Activated CD4-positive, alpha-beta T cell treated with anti-CD3 and anti-CD28 coated beads, Interleukin-2, Interleukin-6, amounts not matched to agents 100 ng/mL and 50 ng/mL, durations not matched to agents 16 hours and 8 hours (primary cell): ENCODE measurements at places on chromosomes 5 and 9.

- DNase-seq: no peak
Measured at GRCh38 chr5:111143910-111144309, 51.8 kb downstream of the WDR36 start.

- DNase-seq: no peak
Measured at GRCh38 chr9:116230051-116230632, 76.6 kb downstream of the PAPPA start.

GRCh38 chr5:143514616-143515335 is 111.3 kb upstream of the NR3C1 start:
- DNase-seq: no peak

DNA sequence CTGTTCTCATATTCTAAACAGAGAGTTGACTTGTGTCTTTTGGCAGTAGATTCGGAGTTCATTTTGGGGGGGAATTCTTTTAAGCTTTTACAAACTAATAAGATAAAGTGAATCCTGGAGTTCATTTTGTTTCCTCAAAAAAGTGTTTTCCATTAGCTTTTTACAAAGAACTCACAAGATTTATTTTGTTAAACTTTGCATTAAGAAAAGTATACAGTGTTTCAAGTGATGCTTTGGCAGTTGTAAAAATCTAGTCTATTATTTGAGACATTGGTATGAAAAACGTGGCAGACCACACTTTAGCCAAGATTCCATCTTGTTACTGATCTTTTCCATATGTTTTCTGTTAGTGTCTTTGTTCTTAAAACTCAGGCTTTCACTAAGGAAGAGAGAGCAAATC is 1.2 kb upstream of the OMD start:
- DNase-seq: no peak

GRCh38 chr9:124812441-124812876 is 35.5 kb downstream of the OLFML2A start:
- no peak for DNase-seq

GRCh38 chr5:88687373-88687911 is 195.5 kb downstream of the MEF2C start:
- no peak for DNase-seq

GRCh38 chr5:68709239-68709638 is 384.6 kb upstream of the SLC30A5 start:
- DNase-seq: no peak

- no peak for DNase-seq
Measured at GRCh38 chr5:180850434-180851078, 10.5 kb downstream of the ZFP62 start.

DNA sequence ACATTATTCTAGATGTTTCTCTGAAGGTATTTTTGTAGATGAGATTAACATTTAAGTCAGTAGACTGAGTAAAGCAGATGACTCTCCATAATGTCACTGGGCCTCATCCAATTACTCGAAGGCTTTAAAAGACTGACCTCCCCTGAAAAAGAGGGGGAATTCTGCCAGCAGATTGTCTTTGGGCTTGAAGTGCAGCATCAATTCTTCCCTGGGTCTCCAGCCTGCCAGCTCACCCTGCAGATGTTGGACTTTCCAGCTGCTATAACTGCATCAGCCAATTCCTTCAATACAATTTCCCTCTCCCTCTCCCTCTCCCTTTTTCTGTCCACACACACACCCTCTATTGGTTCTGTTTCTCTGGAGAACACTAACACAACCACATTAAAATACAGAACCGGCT is 472.8 kb downstream of the SPOCK1 start:
- no peak for DNase-seq

DNA sequence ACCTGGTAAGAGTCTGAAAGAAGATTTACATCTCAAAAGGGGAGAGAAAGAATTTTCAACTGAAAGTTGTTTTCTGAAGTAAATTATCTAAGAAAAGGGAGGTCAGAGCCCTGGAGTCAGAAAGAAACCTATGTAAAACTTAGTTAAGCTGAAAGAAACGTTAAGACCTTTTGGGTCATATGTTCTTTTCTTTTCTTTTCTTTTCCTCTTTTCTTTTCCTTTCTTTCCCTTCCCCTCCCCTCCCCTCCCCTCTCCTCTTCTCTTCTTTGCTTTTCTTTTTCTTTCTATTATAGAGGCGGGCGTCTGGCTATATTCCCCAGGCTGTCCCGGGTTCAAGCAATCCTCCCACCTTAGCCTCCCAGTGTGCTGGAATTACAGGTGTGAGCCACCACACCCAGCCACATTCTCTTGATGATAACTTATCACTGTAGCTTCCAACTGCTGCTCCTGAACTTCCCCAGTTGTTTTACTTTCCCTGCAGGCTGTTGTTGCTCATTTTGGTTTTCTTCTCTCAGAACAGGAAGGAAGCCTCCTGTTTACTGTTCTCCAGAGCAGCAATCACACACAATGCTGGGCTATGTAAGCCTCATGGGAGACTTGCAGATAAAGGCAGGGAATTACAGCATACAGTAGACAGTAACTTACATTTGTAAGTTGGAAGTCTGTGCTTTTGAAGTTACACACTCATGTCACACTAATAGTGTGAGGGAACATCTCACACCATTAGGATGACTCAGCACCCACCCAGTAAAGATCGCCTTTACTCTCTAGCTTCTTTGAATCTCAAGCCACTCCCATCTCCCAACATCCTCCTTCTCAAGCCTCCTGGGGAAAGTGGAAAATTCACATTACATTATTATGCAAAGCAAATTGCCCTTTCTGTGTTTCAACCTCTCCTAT is 2216.6 kb upstream of the WWC1 start:
- no peak for DNase-seq

DNA sequence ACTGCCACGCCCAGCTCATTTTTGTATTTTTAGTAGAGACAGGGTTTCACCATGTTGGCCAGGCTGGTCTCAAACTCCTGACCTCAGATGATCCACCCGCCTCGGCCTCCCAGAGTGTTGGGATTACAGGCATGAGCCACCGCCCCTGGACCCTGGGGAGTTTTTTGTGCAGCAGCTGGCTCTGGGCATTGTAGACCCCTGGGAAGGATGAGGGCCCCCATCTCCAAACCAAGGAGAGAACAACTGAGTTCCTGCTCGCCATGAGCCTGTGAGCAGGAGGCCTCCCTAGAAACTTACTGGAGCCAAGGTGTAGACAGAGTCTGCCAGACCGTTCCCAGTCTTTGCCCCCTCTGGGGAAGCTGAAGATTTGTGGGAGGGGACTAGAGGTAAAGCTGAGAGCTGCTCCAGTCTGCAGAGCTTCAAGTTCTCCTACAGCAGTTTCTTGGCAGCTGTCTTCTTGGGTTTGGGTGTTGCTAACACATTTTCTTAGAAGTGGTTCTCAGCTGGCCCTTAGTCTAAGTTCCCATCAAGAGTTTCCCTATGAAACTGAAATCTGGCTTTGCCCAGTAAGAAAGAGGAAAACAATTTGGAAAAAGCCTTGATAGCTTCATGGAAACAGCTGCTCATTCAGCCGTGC is 12.4 kb downstream of the NUDT2 start:
- DNase-seq: no peak

DNA sequence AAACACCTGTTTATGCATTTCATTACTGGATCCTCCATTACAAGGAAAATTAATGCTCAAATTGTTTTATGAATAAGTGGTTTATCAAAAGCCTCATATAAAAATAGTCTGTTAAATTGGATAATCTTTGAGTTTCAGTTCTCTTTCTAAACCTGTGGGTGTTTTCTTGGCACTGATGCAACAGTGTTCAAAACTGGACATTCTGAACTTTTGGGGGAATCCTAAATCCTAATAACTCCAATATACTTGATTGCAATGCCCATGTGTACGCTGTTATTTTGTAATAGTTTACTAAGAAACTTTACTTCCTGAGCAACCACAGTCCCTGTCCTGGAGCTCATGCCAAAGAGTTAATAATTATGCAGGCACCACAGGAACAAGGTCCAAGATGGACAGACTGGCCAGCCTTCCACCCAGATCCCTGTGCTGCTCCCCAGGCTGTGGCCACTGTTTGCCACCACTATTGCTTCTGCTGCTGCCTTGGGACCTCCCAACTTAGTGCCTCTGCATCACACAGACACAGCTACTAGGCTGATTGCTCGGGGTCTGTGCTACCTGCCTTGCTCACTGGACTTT is 14.0 kb downstream of the IRGM start:
- DNase-seq: no peak

DNA sequence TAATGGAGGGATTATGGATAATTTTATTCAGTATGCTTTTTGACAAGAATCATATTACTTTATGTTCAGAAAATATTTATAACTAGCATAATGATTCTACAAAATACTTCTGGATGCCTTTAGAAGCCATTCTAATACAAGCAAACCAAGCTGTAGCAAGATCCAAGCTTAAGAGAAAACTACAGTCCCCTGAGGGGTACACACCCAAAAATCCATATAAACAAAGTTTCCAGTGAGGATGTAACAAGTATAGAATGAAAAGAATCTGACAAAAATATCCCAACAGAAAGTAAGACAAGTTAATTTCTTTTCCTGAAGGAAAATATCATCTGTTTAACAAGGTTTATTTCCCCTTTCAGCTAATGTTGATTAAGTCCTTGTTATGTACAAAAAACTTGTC is 53.9 kb downstream of the MLLT3 start:
- DNase-seq: no peak

GRCh38 chr9:31733166-31733565 is 651.3 kb upstream of the ACO1 start:
- no peak for DNase-seq

DNA sequence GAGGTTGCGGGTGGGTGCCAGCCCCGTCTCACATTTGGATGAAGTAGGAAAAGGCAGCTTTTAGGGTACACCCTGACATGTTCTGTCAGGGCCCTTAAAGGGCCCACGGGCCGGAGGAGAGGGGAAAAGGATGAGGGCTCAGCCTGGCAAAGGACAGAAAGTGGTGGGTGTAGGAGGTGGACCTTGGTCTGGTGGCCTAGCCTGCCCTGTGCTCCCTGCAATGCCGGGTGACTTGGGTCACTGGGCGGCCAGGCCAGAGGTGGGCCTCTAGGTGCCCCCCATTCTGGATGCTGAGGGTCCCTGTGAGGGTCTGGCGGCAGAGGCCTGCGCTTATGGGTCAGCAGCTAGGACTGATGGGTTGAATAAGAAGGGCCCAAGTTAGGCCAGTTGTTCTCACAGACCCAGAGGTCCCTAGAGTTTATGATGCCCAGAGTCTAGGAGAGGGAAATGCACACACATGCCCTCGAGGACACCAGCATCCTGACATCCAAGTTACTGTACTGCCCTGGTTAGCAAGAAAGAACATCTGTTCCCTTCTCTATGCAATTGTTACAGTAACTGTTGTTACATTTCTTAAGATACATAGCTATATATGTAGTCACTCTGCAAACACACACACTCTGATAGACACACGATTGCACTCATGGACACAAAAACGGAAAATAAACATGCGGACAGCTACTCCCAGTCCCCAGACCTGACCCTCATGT is 12.5 kb downstream of the TRIM7 start:
- DNase-seq: no peak

DNA sequence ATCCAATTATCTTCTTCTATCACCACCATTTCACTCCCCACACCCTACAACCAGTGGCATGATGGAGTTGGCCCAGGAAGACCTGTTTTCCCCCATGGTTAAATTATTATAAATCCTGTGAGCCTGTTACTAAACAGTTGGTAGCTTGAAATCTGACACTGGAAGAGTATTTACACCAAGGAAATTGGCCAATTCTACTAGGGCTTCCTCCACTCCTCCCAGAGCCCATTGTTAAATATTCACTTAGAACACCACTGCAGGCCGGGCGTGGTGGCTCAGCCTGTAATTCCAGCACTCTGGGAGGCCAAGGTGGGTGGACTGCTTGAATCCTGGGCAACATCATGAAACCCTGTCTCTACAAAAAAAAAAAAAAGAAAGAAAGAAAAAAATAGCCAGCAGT is 32.4 kb upstream of the CKS2 start:
- no peak for DNase-seq

- DNase-seq: no peak
Measured at GRCh38 chr5:176632745-176633144, 2.3 kb downstream of the EIF4E1B start.

- no peak for DNase-seq
Measured at GRCh38 chr9:121281614-121282276, 13.8 kb downstream of the GSN start.

DNA sequence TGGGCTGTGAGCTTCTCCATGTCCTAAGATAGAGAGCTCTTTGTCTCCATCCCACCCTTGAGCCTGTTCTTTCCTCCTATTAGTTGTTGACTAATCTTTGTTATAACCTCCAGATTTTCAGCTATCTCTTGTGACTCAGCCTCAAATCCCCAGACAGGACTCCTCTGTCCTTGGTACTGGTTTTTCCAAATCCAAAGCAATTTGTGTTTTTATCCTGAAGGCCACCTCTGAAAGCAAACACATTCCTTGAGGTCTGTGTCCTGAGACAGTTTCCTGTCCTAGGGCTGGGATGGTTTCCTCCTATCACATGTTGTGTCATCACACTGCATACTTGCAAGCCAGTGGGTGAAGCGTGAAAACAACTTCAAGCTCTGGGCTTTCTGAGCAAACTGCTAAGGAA is 8.5 kb downstream of the TNC start:
- DNase-seq: no peak

GRCh38 chr9:98838155-98838867 is 30.8 kb downstream of the GALNT12 start:
- DNase-seq: no peak

GRCh38 chr9:16899606-16900005 is 29.1 kb upstream of the BNC2 start:
- DNase-seq: no peak

GRCh38 chr5:176887252-176887849 is 11.8 kb downstream of the HK3 start:
- DNase-seq: no peak

DNA sequence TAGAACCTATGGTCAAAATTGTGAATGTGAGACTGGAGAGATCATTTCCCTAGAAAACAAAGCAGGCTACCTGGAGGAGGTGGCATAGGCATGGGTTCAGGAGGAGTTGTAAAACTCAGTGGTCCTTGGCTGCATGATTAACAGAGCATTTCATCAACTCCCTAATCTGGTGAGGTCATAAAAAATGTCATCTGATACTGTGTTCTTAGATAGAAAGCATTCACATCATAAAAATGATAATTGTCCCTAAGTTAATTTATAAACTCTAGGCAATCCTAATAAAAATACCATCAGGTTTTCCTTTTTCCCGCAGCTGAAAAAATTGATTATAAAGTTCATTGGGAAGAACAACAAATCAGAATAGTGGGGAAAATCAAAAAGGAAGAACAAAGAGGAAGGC is 60.6 kb upstream of the GALNT10 start:
- no peak for DNase-seq

DNA sequence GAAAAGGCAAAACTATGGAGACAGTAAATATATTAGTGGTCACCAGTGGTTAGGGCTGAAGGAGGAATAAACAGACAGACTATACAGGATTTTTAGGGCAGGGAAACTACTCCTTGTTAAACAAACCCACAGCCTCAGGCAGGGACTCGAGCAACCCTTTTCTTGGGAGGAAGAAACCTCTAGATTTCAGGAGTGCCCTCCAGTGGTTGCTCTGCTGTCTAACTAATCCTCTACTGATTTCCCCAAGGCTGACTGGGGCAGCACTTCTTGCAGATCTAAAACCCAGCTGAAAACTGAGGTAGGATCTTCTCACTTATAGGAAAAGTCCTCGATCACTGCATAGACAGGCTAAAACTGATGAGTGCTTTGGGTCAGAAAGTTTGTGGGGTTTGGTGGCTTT is 176.8 kb downstream of the ISOC1 start:
- DNase-seq: no peak

GRCh38 chr9:92988215-92988768 is 41.0 kb downstream of the FGD3 start:
- DNase-seq: no peak

GRCh38 chr9:35842020-35842745 is 13.2 kb downstream of the TMEM8B start:
- DNase-seq: no peak

GRCh38 chr5:148626081-148626613 is 28.2 kb downstream of the HTR4 start:
- no peak for DNase-seq
